ENCODE measurements at places on chromosomes 2 and 18.

- no peak for DNase-seq
These were observed 141.6 kb upstream of the TTC39C start for GRCh38 chr18:23872701-23873550.

- no peak for DNase-seq
These were observed 100.8 kb downstream of the SMC6 start for GRCh38 chr2:17652681-17653394.

DNA sequence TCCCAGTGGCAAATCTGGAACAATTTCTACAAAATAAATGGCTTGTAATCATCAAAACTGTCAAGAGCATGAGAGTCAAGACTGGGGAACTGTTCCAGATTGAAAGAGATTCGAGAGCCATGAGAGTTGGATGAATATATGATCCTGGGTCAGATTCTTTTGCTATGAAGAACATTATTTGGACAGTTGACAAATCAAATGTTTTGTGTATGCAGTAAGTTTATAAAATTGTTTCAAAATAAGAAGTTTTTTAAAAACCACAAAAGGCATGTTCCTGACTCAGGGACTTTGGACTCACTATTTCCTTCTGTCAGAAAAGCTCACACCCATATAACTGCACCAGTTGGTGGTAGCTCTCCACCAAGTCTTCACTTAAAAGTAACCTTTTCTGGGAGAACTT is 38.5 kb downstream of the ROCK2 start:
- DNase-seq: no peak

DNA sequence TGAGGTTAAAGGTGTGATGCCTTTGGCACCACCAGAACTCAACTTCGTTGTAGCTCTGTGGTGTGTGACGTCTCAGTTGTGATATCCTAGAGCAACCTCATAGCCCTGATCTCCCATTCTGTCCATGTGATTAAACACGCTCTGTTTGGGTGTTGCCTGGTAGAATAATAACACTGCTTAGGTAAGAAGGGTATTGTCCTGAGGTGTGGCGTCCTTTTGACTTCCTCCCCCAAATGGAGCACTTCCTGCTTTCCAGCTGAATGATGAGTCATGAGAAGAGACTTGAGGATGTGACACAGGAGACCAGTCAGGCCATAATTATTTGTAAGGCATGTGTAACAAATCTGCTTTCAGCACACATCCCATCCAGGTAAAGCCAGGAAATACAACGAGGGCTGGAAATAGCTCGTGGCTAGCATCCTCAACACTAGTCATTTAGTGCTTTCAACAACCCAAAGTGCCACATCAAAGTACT is 100.7 kb downstream of the RAPGEF4 start:
- DNase-seq: no peak

DNA sequence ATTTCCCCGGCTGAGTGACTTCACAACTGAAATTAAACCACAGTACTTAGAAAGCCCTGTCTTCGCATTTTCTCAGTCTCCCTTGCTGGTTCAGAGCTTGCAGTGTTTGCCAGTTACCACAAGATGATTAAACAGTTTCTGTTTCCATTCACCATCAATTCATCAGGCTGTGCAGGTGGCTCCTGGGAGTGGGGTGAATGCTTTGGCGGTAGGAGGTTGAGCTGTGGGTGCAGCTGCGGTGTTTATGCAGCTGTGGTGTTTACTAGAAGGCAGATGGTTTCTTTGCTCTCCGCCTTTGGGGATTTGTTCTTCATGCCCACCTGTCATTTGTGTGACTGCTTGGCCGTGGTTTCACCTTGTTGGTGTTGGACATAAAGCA is 16.1 kb downstream of the ACOXL start:
- peak; percentile 57 for DNase-seq

GRCh38 chr2:116582850-116583249 is 1231.6 kb upstream of the DDX18 start:
- no peak for DNase-seq

DNA sequence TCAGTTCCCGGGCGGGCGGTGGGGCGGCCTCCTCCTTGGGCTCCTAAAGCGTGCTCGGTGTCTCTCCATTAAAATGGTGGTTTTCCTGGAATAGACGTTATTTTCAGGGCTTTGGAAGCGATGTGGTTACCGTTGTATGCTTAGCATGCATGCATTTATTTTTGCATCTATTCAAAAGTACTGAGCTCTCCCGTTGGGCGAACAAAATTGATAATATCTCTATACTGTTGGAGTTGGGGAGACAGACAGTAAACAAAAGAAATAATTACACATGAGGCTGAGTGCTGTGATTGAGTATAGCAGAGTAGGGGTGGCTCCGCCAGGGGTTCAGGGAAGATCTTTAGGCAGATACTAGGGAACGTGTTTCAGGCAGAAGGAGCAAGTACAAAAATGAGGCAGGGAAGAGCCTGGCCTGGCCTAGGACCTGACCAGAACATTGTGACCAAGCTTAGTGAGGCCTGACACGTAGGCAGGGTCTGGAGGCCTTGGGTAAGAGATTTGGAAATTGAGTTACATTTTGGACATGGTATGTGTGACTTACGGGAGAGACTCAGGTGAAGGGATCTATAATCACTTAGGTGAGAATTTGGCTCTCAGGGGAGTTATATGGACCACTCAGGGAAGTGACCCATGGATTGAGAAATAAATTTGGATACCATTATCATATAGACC is 674 bp downstream of the NCAPH start:
- DNase-seq: no peak

DNA sequence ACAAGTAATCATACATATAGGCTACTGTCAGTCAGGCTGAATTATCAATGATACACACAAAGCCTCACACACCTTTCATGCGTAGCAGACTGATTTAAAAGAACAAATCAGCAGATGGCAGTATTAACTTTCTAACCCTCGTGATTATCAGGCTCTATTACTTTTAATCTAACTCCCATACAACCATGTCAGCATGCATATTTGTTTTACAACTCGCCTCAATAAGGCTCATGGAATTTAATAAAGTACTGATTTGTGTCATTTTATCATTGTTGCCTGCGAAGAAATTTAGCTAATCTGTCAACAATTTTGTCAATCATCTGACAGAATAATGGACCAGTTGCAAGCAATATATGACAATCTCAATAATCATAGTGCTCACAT is 82.8 kb downstream of the SLC25A12 start:
- no peak for DNase-seq

DNA sequence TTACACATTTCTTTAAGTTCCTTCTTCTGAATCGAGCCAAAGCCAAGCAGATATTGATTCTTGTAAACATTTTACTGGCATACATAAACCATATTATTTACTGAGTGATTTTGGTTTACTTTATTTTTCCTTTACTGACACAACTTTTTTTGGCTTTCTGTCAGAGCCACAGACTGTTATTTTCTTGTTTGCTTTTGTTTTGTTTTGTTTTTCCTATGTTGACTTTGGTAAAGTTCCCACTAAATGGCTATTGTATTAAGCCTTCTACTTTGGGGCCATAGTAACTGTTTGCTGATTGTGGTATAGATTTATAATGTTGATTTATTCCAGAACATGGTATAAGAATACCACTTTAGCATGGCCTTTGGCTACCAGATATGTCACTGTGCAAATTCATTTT is 419.4 kb downstream of the DCDC2C start:
- DNase-seq: no peak

- DNase-seq: no peak
These were observed 234.3 kb upstream of the NCKAP5 start for GRCh38 chr2:133802409-133803039.

- DNase-seq: no peak
These were observed 6.4 kb downstream of the TRIM54 start for GRCh38 chr2:27288610-27289009.

GRCh38 chr2:20424300-20425290 is 22.3 kb upstream of the RHOB start:
- no peak for DNase-seq

DNA sequence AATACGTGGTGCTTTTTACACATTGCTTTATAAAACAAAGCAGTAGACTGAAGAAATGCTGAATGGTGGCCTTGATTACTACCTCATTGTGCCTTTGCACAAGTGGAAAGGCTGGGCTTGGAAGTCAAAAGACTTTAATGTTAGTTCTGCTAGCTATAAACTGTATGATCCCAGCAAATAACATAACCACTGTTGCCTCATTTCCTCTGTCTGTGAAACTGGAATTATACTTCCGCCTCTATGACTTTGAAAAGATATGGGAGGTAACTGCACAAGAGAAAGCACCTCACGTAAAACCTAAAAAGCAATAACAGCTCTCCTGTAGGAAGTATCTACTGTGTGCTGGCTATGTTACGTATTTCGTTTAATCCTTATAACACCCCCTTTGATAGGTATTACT is 43.4 kb upstream of the DSC1 start:
- no peak for DNase-seq

DNA sequence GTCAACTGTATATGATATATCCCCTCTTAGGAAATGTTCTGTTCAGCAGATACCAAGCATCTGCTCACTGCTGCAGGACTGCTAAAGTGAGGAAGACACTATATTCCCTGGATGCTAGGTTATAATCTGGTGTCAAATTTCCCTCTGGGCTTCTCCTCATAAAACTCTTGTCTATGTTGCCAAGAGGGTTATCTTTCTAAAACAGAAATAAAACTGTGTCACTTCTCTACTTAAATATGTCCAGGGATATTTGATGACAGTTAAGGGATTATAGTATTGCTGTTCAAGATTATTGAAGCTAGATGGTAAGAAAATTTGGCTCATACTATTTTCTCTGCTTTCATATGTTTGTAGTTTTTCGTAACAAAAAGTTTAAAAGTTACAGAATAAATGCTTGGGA is 30.5 kb upstream of the SNRNP27 start:
- DNase-seq: no peak

DNA sequence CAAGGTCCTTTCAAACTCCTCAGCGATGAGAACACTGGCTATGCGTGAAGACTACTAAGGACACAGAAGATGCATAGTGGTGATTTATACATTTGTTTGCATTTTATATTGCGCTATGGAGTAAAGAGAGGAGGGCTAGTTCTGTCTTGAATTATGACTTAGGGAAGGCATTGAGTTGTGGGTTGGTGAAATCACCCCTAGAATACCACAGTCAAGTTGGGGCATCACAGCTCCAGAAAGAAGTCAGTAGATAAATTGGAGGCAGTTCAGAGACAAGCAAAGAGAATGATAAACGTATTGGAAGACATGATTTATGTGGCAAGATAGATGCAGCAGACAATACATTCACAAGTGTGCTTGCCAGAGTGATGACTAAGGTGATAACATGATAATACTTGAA is 460.4 kb downstream of the EPHA4 start:
- DNase-seq: no peak

GRCh38 chr2:42725657-42726056 is 38.3 kb downstream of the OXER1 start:
- DNase-seq: no peak

DNA sequence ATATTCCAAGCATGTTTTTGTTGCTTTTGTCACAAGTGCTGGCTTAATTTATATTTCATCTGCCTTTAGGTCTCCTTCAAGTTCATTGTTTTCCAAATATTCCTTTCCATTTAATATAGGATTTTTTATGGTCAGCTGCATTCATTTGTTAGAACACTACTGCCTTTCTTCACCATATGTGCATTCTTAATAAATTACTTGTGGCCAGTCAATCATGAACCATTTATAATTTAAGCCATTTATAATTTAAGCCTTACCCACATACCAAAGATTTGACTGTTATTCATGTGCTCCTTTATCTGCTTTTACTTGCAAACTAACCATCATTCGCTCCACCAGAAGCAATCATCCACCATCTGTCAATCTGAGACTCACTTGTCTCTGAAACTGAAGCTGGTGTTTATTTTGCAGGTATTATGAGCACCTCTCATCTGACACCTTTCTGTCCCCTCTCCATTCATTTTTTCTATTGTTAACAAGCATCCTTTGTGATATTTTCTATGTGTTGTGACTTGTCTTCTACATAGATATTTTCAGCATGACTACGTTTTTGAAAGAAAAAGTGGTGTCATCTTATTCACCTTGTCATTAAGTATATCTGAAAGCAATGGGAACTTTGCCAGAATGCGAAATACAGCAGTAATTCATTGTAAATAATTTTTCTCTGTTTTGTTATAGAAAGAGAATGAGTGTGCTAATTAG is 786.8 kb downstream of the KCNJ3 start:
- no peak for DNase-seq

GRCh38 chr2:95039363-95039762 is 13.9 kb downstream of the MAL start:
- no peak for DNase-seq

Data from activated CD4-positive, CD25-positive, alpha-beta regulatory T cell treated with anti-CD3 and anti-CD28 coated beads, Interleukin-2, amount 50 U/mL, for 72 hours (primary cell).